Stimulated activated naive CD4-positive, alpha-beta T cell (primary cell): ENCODE measurements at places on chromosomes 6 and 20.

- DNase-seq = no peak
Measured at GRCh38 chr6:1382883-1383728, 6.3 kb upstream of the FOXF2 start.

DNA sequence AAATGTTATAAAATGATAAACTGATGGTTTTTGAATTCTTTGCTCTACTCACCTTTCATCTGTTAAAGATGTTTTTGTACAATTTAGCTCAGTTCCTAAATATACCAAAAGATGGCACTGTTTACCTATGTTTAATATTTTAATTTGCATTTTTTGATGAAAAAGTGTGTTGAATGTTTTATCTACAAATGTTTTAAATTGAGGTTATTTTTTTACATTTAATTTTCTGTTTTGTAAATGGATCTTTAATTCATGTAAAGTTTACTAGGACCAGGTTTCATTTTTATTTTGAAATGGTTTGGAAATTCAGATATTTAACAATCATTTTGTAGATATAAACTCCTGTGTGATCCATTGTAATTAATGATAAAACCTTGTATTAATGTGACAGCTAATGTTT, 30.0 kb downstream of the CDKAL1 start:
- peak; percentile 52 for DNase-seq

DNA sequence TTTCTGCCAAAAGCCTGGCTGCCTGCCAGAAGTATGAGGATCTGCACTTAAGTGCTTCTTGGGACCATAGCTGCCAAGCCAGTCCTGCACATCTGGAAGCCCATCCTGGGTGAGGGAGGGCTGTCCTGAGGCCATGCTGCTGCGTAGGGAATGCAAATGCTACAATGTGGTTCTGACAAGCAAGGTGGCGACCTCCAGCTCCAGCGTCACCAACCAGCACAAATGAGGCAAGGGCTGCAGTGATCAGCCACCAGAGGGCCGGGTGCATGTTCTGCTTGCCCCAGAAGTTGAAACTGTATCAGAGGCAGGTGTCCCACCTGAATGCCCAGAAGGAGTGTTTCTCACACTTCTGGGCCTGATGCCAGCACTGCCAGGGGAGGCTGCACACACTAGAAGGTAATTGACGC, 99.1 kb upstream of the KCNQ5 start:
- peak; percentile 41 for DNase-seq

GRCh38 chr6:101926149-101926925, 532.8 kb downstream of the GRIK2 start:
- no peak for DNase-seq

DNA sequence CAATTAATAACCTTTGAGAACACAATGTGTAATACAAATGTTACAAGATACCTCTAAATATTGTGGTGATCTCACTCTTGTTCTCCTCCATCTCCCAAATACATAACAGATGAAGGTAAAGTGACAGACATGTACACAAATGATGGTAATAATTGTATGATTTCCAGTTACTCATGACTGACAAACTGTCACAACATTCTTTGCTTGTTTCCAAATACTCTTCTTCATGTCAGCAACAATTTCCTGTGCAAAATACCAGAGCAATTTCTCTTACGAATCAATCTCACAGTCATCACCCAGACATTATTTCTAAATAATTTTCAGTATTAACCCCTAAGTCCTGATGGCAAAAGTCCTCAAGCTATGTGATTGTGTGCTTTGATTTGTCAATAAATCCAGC, 92.9 kb downstream of the RPS12 start:
- no peak for DNase-seq

DNA sequence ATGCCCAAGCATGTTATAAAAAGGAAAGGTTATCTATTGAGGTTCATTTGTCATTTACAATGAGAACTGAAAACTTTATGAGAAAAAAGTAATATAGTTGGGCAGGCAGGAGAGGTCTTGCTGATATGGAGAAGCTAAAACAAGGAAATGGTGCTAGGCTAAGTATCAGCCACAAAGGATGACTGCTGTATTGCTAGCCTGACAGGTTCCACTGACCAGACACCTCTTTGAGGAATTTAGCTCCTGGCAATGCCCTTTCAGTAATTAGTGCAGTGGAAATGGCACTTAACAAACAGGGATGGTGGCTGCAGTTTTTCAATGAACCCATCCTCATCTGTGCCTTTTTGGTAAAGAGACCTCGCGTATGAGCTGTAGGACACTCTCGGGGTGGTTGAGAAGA, 284.4 kb downstream of the ZFAND3 start:
- DNase-seq = no peak

- DNase-seq = no peak
Measured at GRCh38 chr6:117538615-117539014, 56.1 kb downstream of the DCBLD1 start.

- no peak for DNase-seq
Measured at GRCh38 chr6:73481969-73482368, 20.4 kb downstream of the MTO1 start.

DNA sequence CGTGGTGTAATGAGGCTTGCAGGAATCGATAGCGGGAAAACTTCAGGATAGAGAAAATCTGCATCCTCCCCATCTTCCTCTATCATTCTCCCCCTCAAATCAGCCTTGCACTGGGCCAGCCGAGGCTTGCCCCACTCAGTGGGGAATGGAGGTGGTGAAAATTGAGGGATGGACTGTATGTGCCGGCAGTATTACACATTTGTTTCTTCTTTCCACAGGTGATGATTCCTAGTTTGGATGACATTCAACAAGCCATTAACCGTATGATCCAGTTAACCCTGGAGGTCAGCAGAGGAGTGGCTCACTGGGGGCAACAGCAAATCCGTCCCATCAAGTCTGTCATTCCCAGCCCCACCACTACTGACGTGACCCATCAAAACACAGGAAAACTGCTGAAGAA, 100.1 kb downstream of the DNAH8 start:
- DNase-seq = no peak

GRCh38 chr6:42971746-42972327, 7.1 kb downstream of the PEX6 start:
- no peak for DNase-seq

GRCh38 chr6:96700915-96701314, 136.4 kb downstream of the GPR63 start:
- no peak for DNase-seq

DNA sequence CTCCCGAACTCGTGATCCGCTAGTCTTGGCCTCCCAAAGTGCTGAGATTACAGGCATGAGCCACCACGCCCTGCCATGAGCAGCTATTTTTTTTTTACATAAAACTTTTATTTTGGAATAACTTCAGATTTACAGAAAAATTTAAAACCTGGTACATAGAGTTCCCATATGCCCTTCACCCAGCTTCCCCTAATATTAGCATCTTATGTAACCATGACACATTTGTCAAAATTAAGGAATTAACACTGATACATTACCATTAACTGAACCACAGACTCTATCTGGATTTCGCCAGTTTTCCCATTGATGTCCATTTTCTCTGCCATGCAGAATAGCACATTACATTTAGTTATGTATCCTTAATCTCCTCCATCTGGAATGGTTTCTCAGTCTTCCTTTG, 14.3 kb upstream of the RALGAPB start:
- no peak for DNase-seq

DNA sequence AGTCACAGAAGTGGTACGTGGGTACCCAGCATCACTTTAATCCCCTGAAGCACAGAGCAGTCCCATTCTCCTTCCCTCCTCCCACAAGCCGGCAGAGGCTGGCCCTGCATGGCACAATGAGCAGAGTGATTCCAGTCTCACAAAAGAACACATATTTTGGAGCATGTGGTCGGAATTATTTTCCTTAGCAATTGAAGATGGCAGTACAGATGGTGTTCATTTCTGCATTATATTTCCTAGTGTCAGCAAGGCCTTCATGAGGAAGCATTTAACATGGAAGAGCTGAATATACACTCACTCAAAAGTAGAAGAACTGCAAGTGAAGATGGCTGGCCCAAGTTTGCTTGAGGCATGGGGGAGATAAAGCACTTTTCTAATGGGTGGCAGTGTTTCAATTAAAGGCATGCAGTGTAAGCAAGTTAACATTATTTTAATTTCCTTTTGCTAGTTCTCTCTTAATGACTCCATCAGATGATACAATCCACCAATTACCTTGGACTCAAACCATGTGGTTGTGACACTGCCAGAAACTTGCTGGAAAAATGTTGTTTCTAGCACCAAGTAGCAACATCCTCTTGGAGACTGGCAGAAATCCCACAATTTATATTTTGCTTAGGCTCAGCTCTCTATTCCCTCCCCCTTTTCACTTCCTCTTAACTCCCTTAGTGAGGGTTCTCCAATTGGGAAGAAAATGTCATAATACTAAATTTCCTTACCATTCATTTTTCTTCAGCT, 74.4 kb downstream of the ARHGAP18 start:
- DNase-seq = no peak

- DNase-seq = peak; percentile 24
Measured at GRCh38 chr6:150006961-150007464, 18.3 kb downstream of the RAET1L start.

DNA sequence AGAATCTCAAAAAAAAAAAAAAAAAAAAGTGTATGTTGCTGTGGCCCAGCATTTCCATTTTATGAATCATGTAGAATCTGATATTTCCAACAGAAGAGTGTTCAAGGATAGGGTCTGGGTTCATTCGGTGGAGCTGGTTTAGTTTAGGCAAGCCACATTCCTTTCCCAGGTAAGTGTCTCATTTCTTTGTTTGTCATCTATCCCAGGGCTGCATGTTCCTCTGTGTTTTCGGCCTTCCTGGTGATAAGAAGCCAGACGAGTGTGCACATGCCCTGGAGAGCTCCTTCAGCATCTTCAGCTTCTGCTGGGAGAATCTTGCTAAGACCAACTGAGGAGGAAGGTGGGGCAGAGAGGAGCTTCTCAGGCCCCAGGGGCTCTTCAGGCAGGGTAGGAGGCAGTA, 38.2 kb downstream of the NFYA start:
- no peak for DNase-seq

DNA sequence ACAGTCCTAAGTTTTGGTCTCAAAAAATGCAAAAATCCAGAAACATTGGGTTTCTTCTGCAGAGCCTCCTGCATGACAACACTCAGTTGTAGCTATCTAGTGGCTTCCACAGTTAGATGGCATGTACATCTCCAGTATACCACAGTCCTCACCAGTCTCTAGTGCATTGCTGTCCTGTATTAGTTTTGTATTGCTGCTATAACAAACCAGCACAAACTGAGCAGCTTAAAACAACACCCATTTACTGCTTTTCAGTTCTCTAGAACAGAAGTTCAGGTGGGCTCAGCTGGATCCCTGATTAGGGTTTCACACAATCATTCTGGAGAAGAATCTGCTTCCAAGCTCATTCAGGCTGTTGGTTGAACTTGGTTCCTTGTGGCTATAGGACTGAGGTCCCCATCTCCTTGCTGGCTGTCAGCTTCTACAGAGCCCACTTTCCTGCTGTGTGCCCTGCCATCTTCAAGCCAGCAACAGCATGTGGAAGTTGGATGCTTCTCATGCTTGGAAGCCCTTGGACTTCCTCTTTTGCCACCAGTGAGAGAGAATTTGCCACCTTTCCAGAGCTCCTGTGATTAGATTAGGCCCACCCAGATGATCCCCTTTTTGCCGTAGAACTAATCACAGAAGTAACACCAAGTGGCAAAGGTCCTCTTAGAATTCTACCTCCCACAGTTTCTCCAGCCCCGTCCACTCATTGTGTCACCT, 48.9 kb upstream of the TBC1D7 start:
- DNase-seq = no peak

GRCh38 chr20:52484438-52484837, 292.9 kb upstream of the ZFP64 start:
- DNase-seq = no peak

DNA sequence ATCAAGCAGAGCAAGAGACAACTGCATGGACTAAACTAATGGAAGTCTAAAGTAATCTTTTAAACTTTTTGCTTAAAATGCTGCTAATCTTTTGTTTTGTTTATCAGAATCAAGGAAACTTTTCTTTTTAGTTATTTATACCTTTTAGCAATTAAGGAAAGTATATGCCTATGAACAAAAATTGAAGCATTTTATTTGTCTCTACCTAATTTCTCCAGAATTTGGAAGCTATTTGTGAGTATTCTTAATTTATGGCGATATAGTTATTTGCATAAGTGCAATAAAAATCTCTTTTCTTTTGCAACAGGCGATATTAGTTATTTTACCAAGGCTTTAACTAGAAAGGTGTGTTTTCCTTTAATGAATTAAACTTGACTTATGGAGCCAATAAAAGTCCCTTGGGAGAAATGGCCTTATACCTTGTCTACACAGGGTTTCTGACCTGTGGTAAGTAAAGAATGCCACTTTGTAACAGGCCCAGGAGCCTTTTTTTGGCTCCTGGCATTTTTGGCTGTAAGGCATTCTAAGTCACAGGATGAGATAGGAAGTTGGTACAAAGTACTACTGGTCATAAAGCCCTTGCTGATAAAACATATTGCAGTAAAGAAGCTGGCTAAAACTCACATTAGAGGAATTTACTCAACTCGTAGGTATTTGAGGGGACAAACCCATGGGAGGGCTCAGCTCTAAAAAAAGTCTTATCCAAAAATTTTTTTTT, 37.2 kb downstream of the TMEM14A start:
- DNase-seq = no peak

DNA sequence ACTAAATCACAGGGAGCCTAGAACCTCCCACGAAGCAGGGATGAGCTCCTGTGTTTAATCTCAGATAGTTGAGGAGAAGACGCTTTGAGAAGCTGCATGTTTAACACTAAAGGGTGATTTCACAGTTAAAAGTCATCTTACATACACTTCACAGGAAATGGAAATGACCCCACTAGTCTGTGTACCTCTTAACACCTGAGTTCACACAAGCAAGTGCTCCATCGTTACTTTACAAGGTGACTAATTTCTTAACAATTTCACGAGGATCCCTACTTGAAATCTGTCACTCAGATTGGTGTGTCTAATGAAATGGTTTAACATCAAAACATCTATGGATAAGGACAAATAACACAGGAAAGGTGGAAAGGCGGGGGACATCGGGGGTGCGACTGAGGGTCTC, 93.8 kb upstream of the RPS6KA2 start:
- no peak for DNase-seq

- DNase-seq = no peak
Measured at GRCh38 chr20:24698706-24699206, 229.3 kb downstream of the SYNDIG1 start.

DNA sequence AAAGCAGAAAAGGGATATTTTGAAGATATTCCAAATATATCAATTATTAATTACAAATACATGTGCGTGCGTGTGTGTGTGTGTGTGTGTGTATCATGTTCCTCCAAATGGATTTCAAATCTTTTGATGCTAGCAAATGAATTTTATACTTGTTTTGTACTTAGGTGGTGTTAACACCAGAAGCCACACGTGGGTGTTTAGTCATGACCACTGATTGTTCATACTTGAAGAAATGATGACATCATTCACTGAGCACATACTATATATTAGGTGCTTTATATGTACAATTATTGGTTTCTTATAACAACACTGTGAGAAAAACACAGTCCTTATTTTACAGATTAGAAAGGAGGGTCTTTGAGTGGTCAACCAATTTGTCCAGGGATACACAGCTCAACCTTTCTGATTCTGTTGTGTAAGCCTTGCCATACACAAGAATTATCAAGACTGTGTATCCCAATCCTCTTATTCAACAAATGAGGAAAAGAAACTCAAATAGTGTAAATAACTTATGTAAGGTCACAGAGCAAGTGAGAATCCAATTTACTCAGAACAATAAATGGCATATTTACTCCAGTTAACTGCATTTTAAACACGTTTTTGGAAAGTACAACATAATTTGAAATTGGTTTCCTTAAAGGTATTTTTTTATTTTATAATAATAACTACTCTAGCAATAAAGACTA, 88.5 kb downstream of the BCAS1 start:
- no peak for DNase-seq

- DNase-seq = no peak
Measured at GRCh38 chr6:166768761-166769160, 141.7 kb upstream of the RPS6KA2 start.

GRCh38 chr20:33475381-33476152, 14.3 kb upstream of the CBFA2T2 start:
- DNase-seq = no peak
